Frontal cortex (tissue), 4 donors: ENCODE measurements at places on chromosomes 6 and 20. TPM values are rescaled to one million over a fixed set of nuclear protein-coding genes. Genes with fewer than 3 reads are reported as not detected.

- no peak for DNase-seq
These were observed 109.8 kb upstream of the EXOC2 start for GRCh38 chr6:802701-803100.

DNA sequence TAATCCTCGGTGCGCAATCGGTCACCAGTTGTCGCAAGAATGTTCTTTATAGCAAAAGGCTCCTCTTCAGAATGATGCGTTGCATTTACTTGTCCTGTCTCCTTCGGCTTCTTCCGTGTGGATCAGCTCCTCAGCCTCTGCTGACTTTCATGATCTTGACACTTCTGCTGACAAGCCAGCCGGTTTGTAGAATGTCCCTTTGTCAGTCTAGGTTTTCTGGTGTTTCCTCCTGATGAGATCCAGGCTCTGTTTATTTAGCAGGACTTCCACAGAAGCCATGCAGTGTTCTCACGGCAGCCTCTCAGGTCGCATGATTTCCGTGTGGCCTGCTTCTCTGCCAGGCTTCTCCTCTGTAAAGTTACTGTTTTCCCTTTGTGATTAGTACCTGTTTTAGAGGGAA lies 66.9 kb downstream of the STX11 start:
- DNase-seq = no peak

GRCh38 chr20:48679599-48679998 lies 148.2 kb downstream of the PREX1 start:
- DNase-seq = no peak

- DNase-seq = peak; percentile 79
These were observed 88.6 kb upstream of the TGM3 start for GRCh38 chr20:2206957-2207769.

- no peak for DNase-seq
These were observed 13.5 kb upstream of the CNR1 start for GRCh38 chr6:88179692-88180091.

PNLDC1 gene
- not detected for total RNA-seq

LTA gene
- not detected for total RNA-seq
